Esophagus squamous epithelium (tissue), 5 donors: ENCODE measurements at places on chromosomes 3 and 15.

DNA sequence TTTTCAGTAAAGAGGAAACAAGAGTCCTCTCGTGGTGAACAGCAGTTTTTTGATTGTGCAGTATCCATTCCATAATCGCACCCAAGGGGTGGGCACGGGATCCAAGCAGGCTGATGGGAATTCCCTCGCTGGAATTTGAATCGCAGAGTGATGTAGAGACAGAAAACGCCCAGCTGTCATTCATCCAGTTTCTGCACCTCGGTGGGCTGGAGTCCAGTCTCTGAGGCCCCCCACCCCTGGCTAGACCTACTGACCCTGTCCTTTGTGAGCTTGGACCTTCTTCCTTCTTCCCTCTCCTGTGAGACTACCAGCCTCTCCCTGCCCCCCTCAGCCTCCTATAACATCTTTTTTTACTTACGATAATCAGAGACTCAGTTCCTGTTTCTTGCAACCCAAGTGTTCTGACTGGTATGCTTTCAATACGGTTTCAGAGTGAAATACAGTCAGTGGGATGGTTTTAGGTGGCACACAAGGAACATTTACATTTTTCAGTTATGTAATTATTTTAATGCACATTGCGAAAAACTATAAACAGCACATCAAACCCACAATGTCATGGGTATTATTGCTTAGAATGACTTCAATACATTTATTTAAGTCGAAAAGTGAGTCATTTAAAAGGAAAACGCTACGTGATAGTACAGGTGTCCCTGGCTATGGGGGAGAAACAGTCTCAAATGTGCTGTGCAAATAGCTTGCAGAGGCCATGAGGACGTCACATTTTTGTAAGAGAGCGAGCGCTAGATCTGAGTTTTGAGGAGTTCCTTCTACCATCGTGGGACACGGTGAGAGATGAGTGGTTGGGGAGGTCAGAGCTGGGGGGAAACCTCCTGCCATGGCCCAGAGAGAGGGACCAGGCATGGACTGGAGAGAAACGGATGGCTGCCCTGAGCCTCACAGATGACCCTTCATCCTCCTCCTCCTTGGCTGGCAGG, 37.5 kb upstream of the CHST2 start:
- peak; percentile 1 for DNase-seq

DNA sequence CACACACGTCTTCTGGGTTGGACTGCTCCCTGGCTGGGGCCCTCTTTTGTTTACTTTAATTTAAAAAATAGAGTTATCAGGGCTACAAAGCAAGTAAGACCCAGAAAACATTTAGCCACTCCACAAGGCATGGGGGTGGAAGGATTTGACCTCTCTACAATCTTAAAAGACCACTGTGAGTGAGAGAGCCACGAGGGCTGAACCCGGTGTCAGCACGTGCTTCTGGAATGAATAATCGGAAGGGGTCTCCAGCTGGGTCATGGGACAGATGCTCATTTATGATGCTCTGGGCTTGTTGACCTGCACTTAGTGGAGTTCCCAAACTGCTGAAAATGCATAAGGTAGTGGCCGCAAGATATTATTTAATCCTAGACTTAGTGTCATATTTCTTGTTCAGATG, 52.4 kb downstream of the EIF4E3 start:
- DNase-seq = no peak

- DNase-seq = no peak
These were observed 246.1 kb downstream of the NR2F2 start for GRCh38 chr15:96576596-96576995.

- no peak for DNase-seq
These were observed 28.2 kb downstream of the PIK3CB start for GRCh38 chr3:138806376-138807080.

- no peak for DNase-seq
These were observed 73.0 kb downstream of the OXNAD1 start for GRCh38 chr3:16337856-16338540.

DNA sequence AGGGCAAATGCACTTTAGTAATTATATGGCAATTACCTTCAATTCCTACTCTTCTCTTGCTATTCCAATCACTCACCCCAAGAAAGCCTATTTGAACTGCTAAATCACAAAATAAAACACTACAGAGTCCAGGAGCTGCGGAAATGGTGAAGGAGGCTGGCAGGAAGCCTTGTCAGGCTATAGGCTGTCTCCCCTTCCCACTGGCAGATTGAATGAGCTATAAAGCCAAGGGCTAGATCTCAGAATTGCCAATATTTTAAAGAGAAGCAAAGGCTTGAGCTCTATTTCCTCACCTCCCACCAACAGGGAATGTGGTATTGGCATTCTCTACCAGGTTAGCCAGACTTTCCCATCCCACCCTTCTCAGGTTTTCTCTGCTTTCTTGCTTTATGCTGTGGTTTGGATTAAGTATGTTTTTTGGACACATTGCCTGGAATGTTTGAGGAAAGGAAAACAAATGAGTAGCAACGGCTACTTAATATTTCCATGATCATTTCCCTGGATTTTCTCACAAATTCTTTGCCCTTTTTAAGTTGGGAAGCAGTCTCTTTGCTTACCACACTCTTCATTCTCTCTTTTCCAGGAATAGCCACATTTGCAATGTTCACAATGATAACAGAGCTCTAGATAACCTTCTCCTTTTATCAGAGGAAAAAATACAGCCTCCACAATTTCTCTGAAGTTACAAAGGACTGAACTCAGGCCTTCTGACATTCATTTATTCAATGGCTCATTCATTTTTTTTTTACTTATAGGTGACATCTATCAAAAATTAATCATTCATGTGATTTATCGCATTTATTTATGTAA, 1125.4 kb downstream of the ROBO1 start:
- no peak for DNase-seq

- no peak for DNase-seq
These were observed 470.4 kb upstream of the ROBO1 start for GRCh38 chr3:80238152-80238551.

- no peak for DNase-seq
These were observed 12.6 kb upstream of the PLCL2 start for GRCh38 chr3:16871915-16872842.

- no peak for DNase-seq
These were observed 7.5 kb downstream of the RNF111 start for GRCh38 chr15:58994906-58995453.

GRCh38 chr15:74626752-74627692, 11.4 kb downstream of the CLK3 start:
- no peak for DNase-seq

- no peak for DNase-seq
These were observed 235.2 kb downstream of the GREM1 start for GRCh38 chr15:32952901-32953532.

DNA sequence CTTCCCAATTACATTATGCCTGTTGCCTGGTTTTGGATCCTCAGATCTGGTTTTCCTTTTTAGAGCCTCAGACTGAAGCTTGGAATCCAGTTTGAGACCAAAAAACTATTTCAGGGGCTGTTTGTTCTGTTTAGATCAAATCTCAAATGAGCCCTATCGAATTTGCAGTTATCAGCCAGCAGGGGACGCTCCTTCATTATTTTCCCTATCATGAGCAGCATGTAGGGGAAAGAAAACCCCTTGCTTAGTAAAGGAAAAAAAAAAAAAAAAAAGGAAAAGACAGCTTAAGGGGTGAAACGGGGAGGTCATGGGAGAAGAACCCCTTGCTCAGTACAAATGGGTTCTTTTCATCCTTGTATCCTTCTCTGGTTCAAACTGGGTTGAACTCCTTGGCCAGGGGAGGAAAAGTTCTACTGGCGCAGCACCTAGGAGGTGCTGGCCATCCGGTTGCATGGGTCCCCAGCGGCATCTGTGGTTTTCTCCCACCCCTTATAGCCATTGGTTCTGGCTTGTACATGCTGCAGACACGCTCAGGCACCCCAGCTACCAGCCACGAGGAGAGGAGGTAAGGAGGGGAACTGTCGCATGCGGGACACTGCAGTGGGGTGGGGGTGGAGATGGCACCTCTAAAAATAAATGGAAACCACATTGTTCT, 1375.1 kb upstream of the ALCAM start:
- DNase-seq = no peak

DNA sequence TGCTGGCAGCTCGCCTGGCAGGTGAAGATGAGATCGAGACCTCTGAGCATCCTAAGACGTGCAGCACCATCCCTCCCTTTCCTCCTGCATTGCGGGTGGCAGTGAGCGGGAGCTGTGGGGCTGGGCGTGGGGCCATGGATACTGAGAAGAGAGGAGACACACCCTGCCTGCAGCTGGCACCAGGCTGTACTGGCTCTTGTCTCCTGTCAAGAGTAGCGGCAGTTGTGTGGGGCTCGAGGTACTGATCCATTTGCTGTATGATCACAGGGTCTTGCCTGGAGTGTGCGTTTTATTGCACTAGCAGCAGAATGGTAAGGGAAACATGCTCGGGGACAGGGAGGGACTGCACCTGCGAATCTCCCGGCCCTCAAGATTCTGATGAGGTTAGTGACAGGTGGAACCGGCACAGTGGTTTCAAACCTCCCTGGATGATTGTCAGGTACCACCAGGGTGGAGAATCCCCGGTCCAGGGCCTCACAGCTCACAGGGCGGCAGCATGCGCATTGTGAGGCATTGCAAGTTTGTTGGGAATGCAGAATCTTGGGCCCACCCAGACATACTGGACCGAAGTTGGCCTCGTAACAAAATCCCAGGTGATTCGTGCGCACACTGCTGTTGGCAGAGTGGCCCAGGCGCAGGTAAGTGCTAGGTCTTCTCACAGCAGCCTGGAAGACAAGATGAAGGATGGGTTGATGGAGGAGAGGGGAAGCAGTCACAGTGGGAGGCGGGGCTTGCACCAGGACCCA, 14.1 kb downstream of the SYNM start:
- DNase-seq = no peak

DNA sequence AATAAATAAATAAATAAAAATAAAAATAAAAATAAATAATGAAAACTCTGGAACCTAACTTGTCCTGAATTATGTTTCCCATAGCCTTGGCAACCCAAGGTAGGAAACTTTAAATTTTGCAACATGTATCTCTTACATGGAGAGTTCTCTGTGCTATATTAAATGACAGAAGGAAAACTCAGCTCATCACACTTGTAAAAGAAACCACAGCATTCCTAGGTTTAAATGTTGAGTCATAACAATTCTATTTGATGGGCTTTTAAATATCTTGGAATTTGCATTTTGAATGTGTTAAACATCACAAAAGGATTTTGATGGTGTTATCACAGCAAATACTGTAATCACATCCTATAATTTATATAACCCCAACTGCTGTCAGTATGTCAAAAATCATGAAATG, 144.2 kb downstream of the LRTM1 start:
- DNase-seq = no peak

DNA sequence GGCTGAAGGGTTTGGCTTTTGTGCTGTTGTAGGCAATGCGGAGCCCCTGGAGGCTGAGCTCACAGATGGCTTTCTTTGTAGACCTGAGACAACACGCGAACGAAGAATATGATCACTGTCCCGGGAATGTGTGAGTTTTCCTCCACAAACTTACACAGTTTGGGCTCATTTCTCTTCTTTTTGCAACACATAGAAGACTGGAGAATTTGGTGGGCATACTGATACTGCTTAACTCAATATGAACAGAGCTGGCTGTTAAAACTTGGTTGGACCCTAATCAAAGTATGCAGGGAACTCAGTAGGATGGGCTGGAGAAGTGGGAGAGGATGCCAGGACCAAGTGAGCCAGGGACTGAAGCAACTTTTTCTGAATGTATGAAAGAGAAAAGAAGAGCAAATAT, 12.2 kb upstream of the RFC4 start:
- no peak for DNase-seq

DNA sequence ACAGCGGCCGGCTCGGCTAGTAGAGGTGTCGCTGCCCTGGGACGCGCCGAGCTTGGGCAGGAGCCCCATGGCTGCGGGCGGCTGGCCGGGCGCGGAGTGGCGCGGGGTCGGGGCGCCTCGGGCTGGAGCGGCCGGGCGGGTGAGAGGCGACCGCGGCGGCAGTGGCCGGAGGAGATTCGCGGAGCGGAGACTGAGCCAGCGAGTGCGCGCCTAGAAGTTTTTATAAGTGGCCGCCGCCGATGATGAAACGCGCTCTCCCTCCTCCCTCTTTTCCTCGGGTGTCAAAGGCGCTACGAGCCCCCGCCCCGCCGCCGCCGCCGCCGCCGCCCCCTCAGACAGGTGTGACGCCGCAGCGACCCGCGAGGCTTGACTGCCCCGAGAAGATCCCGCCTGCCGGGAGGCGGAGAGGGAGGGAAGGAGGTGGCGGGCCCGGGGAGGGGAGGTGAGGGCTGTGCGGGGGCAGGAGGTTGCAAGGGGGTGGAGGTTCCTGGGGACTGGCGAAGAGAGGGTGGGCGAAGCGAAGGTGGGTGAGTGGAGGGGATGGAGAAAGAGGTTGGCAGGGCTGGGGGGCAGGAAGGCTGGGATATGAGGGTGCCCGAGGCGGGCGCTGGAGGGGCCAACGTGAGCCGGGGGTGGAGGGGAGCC, at the start of gene SLCO2A1:
Gene SLCO2A1 (minus strand): TSS at position 192 of the 645 bp plus-strand sequence. CDS start 123 bp downstream, at position 69.
- DNase-seq = no peak

- DNase-seq = no peak
These were observed 22.2 kb downstream of the IFT57 start for GRCh38 chr3:108200024-108200423.

- no peak for DNase-seq
These were observed 138.1 kb upstream of the DAZL start for GRCh38 chr3:16743276-16743675.

DNA sequence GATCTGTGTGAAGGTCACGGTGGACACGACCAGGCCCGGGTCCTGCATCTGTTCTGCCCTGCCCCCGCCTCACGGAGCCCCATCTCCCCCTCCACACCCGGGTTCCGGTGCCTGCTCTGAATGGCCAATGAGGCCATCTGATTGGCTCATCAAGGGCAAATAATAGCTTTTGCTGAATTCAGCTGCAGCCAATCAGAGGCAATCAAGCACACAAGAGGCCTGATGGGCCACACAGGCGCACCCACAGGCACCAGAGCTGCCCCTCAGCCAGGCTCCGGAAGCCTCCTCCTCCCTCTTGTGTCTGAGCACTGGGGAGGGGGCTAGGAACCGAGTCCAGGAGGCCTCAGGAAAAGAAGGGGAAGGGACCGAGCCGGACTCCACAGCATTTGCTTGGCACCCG, 49.5 kb downstream of the CACNA2D2 start:
- DNase-seq = no peak

DNA sequence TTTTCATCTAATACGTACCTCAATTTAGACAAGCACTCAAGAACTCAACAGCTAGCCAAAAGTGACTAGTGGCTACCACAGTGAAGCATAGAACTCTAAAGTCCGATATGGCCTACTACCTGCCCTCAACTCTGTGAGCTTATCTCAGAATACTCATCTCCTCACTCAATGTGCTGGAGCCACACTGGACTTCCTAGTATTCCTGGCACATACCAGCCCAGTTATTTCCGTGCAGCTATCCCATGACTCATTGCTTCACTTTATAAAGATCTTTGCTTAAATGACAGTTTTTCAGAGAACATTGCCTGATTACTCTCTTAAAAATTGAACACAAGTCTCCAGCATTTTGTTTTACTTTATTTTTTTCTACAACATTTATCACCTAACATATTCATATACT, 524.7 kb downstream of the PYDC2 start:
- no peak for DNase-seq

GRCh38 chr3:134430174-134430573, 55.6 kb downstream of the ANAPC13 start:
- DNase-seq = no peak
